ENCODE measurements at places on chromosomes 12 and 14.
A peak's percentile ranks its signal among the peaks of the same experiment; 100 is the strongest.

- H3K27ac ChIP-seq, result no peak overlapping the region
- no peak for DNase-seq
- H3K4me1 ChIP-seq, result no peaks in the 10 kb centered on the region
These were observed 83.5 kb downstream of the NTF3 start for GRCh38 chr12:5515458-5515857.

DNA sequence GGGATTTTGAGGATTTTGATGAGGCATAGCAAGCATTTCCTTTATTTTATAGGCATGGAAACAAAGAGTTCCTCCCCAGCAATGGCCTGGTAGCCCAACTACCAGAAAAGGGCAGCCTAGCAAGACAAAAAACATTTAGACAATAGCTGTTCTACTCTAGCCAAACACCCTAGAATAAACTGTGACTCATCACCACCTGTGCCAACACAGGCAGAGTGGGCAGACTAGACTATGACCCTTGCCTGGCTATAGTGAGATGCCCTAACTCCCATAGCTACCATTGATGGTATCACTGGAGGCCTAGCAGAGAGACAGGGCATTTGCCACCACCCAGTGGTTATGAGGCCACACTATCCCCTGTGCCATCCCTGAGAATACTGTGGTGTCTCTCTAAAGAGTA lies 15.5 kb upstream of the CCER1 start:
- no peaks in the 10 kb centered on the region for H3K27me3 ChIP-seq
- no peak for DNase-seq
- no peak overlapping the region for H3K4me3 ChIP-seq
- no peaks in the 10 kb centered on the region for H3K4me1 ChIP-seq
- H3K27ac ChIP-seq, result no peak overlapping the region

DNA sequence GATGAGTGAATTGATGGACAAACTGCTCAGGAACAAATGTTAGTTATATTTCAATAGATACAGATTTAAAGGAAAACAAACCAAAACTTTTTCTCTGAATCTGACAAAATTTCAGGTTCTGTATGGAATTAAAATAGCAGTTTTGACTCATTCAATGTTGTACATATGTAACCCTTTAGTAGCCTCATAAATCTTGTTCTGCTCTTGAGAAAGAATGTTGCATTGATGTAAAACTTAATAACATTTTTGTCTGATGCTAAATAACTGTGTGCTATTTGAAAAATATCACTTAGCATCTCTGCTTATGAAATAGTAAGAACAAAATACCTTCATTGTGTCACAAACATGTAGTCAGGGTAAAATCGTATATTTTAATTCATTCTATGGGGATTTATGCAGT lies 168.9 kb upstream of the NOVA1 start:
- H3K4me3 ChIP-seq, result no peak overlapping the region
- no peaks in the 10 kb centered on the region for H3K4me1 ChIP-seq
- DNase-seq, result no peak
- H3K36me3 ChIP-seq, result no peaks in the 10 kb centered on the region

DNA sequence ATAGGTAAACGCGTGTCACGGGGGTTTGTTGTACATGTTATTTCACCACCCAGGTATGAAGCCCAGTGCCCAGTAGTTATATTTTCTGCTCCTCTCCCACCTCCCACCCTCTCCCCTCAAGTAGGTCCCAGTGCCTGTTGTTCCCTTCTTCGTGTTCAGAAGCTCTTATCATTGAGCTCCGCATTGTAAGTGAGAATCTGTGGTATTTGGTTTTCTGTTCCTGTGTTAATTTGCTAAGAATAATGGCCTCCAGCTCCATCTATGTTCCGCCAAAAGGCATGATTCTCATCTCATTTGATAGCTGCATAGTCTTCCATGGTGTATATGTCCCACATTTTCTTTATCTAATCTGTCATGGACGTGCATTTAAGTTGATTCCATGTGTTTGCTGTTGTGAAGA lies 6.9 kb upstream of the GPRC5D start:
- H3K27ac ChIP-seq, result no peak overlapping the region
- H3K27me3 ChIP-seq, result no peaks in the 10 kb centered on the region
- H3K4me1 ChIP-seq, result no peaks in the 10 kb centered on the region
- no peak for DNase-seq

GRCh38 chr12:108430245-108430644 lies 84.8 kb upstream of the FICD start:
- H3K4me3 ChIP-seq, result no peak overlapping the region
- H3K27me3 ChIP-seq, result no peaks in the 10 kb centered on the region
- no peaks in the 10 kb centered on the region for H3K4me1 ChIP-seq
- no peaks in the 10 kb centered on the region for H3K36me3 ChIP-seq

- no peaks in the 10 kb centered on the region for H3K4me1 ChIP-seq
- H3K4me3 ChIP-seq, result no peak overlapping the region
- H3K36me3 ChIP-seq, result no peaks in the 10 kb centered on the region
These were observed 596.9 kb downstream of the TRHDE start for GRCh38 chr12:72869024-72869423.

DNA sequence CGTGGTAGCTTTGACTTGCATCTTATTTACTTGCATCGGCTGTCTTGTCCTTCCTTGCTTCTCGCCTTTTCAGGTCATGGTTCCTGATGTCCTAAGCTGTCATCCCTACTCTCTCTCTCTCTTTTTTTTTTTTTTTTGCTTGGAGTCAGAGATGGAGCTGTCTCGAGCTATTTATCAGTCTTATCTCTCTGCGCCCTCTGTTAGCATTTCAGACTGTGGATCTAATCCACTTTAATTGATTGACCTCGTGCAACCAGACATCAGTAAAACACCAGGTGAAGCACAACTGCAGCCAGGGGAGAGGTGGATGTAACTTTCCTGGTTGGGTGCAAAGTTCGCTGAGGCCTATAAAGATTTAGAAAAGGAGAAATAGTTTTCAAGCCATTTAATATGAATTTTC lies 554.8 kb downstream of the DIO2 start:
- no peaks in the 10 kb centered on the region for H3K36me3 ChIP-seq
- H3K27me3 ChIP-seq, result no peaks in the 10 kb centered on the region
- no peak for DNase-seq
- no peak overlapping the region for H3K4me3 ChIP-seq
- no peaks in the 10 kb centered on the region for H3K4me1 ChIP-seq

- no peaks in the 10 kb centered on the region for H3K27me3 ChIP-seq
- no peaks in the 10 kb centered on the region for H3K4me1 ChIP-seq
- no peak overlapping the region for H3K4me3 ChIP-seq
These were observed 317.0 kb upstream of the TMTC1 start for GRCh38 chr12:30100741-30101140.

DNA sequence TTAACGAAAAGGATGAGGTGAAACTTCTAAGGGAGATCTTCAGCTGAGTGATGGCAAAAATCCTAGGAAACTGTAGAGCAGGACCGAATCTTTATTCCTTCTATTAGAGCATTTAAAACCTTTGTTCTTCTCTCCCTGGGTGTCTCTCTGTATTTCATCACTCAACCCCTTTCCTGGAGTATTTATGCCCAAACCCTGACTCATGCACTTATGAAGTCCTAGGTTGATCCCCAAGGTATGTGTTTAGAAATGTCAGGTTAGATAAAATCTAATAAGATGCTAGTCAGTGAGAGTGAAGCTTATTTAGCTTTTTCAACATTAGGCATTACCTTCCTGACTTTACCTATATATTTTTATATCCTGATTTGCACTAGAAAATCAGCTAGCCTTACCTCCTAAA lies 239.8 kb upstream of the NPAS3 start:
- peak overlapping the region; percentile 25 for H3K27ac ChIP-seq
- H3K36me3 ChIP-seq, result no peaks in the 10 kb centered on the region
- peaks cover 31% of the 10 kb centered on the region for H3K4me1 ChIP-seq
- no peak for DNase-seq

DNA sequence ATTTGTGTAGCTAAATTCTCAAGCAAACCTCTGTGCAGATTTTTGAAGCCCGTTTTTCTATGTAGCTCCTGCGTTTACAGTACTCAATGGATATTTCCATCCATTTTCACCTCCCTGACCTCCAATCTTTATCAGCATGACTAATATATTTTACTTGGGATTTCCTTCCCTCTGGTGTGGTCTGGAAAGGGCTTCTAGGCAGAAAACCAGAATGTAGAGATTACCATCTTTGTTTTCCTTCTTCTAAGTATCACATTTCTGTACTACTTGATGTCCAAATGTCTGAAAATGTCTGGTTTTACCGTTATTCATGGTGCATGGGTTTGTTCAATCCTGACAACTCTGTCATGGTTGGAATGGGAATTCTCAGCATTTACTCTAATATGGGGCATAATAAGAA lies 907.6 kb upstream of the FLRT2 start:
- H3K27me3 ChIP-seq, result no peaks in the 10 kb centered on the region
- no peak overlapping the region for H3K27ac ChIP-seq
- H3K4me1 ChIP-seq, result no peaks in the 10 kb centered on the region
- no peak for DNase-seq
- no peaks in the 10 kb centered on the region for H3K36me3 ChIP-seq
- no peak overlapping the region for H3K4me3 ChIP-seq

DNA sequence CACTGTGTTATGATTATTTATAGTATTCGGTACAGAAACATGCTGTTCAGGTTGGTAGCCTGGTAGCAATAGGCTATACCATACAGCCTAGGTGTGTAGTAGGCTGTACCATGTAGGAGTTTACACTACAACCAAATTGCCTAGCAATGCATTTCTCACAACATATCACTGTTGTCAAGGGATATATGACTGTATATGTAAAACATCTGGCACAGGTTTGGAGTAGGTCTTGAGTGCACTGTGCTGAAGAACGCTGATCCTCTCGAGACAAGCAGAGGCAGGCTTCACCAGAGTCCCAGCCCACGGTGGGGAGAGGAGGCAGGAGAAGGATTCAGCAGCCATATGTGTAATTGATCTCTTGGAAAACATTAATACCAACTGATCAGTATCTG lies 15.0 kb upstream of the TBX5 start:
- H3K27me3 ChIP-seq, result no peaks in the 10 kb centered on the region
- H3K36me3 ChIP-seq, result no peaks in the 10 kb centered on the region
- no peak overlapping the region for H3K27ac ChIP-seq
- no peaks in the 10 kb centered on the region for H3K4me1 ChIP-seq

DNA sequence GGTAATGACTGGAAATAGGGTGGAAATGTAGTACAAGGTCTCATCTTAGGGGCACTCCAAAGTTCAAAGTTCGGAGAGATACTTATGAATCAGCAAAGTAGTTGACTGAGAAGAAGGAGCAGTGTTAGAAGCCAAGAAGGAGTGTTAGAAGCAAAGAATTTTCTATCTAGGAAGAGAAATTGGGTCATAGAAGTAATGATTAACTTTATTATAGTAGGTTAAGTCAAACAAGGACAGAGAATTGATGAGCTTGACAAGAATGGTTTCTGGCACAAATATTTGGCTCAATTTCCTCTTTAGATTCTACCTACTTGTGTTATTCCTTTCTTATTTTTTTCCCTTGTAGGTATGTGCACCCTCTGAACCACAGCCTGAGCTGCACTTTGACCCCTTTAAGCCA lies 810.5 kb upstream of the LRFN5 start:
- no peaks in the 10 kb centered on the region for H3K4me1 ChIP-seq
- no peaks in the 10 kb centered on the region for H3K36me3 ChIP-seq
- no peaks in the 10 kb centered on the region for H3K27me3 ChIP-seq

GRCh38 chr14:71341156-71341555 lies 433.9 kb downstream of the PCNX1 start:
- H3K27me3 ChIP-seq, result no peaks in the 10 kb centered on the region
- no peak overlapping the region for H3K27ac ChIP-seq
- H3K36me3 ChIP-seq, result no peaks in the 10 kb centered on the region

GRCh38 chr12:76621582-76622024 lies 62.0 kb upstream of the OSBPL8 start:
- no peaks in the 10 kb centered on the region for H3K27me3 ChIP-seq
- no peak overlapping the region for H3K4me3 ChIP-seq
- no peak overlapping the region for H3K27ac ChIP-seq
- H3K4me1 ChIP-seq, result no peaks in the 10 kb centered on the region

- no peak overlapping the region for H3K27ac ChIP-seq
- H3K27me3 ChIP-seq, result no peaks in the 10 kb centered on the region
- DNase-seq, result no peak
These were observed 112.2 kb upstream of the TMTC1 start for GRCh38 chr12:29895966-29896365.

- H3K4me1 ChIP-seq, result no peaks in the 10 kb centered on the region
- H3K27me3 ChIP-seq, result no peaks in the 10 kb centered on the region
- H3K36me3 ChIP-seq, result no peaks in the 10 kb centered on the region
- no peak overlapping the region for H3K27ac ChIP-seq
These were observed 33.3 kb upstream of the CCDC198 start for GRCh38 chr14:57526942-57527341.

DNA sequence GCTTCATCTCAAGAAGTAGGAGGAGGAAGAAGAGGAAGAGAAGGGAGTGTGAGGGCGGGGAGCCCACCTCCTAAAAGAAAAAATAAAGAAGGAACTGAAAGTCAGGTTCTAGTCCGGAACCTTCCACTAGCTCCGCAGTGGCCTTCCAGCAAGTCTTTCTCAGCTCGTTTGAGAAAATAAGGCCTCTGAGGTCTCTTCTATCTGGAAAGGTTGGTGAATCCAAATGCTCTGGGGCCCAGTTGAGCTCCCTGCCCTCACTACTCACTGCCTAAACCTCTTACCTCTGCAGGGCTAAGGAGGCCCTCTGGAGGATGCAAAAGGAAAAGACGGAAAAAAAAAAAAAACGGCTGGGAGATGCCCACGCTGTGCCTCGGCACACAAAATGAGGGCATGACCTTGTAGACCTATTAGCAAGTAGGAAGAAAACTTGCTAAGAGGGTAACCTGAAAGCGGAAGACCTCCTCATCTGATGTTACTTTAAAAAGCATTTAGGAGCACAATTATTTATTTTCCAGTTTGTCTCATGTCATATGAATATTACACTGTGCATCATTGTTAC lies 35.9 kb downstream of the FBLN5 start:
- DNase-seq, result no peak
- peaks cover 50% of the 10 kb centered on the region for H3K4me1 ChIP-seq
- H3K36me3 ChIP-seq, result peaks cover 9% of the 10 kb centered on the region
- H3K4me3 ChIP-seq, result no peak overlapping the region
- no peaks in the 10 kb centered on the region for H3K27me3 ChIP-seq

GRCh38 chr14:74348735-74349463 lies 628 bp downstream of the VRTN start:
- no peak overlapping the region for H3K4me3 ChIP-seq
- H3K27ac ChIP-seq, result no peak overlapping the region
- DNase-seq, result no peak

- DNase-seq, result no peak
- H3K27me3 ChIP-seq, result no peaks in the 10 kb centered on the region
- no peaks in the 10 kb centered on the region for H3K36me3 ChIP-seq
- peaks cover 8% of the 10 kb centered on the region for H3K4me1 ChIP-seq
- no peak overlapping the region for H3K4me3 ChIP-seq
These were observed 140.6 kb downstream of the FBXL14 start for GRCh38 chr12:1453810-1454209.

DNA sequence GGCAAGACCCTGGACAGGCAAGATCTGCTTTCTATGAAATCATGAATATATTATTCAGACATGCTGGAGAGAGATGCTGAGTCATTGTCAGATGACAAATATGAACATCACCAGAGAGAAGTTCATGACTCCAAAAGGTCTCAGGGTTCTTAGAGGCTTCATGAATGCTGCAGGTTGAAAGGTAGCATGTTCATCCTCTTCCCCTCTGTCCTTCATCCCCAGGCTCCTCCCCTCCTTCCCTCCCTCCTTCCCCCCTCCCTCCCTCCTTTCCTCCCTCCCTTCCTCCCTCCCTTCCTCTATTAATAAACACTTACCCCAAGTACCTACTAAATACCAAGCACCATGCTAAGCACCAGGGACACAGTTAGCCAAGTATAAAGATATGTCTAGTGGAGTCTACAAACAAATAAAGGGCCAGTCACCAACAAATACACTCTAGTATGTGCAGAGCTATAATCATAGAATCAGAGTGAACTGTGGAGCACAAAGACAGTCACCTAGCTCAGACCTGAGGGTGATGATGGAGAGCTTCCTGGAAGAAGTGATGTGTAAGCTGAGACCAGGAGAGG lies 46.2 kb downstream of the RPH3A start:
- H3K27me3 ChIP-seq, result no peaks in the 10 kb centered on the region
- no peaks in the 10 kb centered on the region for H3K4me1 ChIP-seq
- H3K27ac ChIP-seq, result no peak overlapping the region
- no peak for DNase-seq

Data from thoracic aorta (tissue), 2 donors.